ENCODE measurements at places on chromosomes 2 and 18.
A peak's percentile ranks its signal among the peaks of the same experiment; 100 is the strongest.

DNA sequence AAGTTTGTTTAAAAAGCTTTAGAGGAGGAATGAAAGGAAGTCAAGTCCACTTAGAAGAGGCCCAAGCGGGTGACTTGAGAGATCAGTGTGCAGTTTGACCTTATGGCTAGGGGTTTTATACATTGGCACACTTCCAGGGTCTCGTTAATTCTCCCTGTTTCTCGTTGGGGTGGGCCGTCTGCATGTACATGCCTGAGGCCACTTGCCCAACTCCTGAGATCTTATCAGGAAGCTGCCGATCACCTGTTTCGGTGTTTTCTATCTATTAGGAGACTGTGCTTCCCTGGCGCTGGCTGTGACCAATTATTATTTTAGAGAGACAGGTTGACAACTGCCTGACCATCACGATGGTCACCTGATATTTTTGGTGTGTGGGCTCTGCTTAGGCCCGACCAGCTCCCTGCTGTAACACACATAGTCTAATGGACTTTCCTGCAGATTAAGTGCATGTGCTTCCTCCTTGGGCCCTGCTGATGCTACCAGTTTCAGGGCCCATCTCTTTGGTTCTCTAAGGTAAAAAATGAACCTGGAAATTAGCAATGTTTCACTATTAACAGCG lies 31.0 kb upstream of the MSH6 start:
- no peak for DNase-seq

DNA sequence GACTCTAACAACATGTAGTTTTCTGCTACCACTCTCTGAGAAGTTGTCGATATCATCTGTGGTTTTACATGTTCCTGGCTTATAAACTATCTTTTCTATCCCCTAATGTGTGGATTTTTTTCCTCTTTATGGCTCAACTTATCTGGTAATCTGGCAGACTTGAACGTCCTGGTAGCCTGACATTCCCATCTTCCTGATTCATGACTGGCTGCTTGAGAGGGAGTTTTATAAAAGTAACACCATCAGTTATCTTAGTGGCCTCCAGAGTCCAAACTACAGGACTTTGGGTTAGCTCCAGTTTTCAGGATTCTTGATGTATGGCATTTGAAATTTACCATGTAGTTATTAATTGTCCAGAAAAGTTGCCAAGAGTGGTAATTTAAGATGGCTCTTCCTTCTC lies 174.0 kb upstream of the GULP1 start:
- no peak for DNase-seq

DNA sequence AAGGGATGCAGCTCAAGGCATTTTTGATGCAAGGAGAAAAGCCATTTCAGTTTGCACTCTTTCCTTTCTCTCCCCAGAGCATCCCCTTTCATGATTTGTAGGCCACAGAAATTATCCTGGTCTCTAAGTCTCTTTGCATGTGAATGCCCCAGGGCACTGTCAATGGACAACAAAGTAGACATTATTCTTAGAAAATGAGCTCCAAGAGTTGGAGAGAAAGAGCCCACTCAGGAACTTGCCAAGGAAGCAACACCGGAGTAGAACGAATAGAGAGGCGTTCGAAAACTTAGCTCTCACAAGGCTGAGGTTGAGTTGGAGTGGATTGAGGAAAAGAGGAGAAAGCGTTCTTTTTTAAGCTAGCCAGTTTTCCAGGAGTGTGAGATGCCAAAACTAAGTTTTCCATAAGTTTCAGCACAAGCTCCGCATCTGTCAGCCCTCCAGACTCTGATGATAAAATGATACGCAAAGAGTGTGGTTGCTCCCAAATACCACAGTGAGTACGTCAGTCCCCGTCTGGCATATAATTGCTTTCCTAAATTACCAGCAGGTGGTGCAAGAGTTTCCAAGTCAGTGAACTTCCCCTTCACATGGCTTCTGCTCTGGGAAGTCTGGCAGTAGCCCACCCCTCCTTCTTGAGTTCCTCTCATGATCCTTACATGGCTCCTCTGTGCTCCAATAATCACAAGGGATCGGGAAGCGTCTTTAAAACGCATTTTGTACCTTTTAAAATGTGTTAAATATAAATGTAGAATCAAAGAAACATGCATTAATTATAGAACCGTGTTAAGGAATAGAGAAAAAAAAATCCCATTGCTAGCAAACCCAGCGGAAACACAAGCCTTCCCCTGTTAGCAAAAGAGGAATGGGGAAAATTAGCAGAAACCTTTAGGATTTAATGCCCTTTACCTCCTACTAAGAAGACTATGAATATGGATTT lies 1060.6 kb upstream of the FANCL start:
- peak; percentile 35 for DNase-seq

DNA sequence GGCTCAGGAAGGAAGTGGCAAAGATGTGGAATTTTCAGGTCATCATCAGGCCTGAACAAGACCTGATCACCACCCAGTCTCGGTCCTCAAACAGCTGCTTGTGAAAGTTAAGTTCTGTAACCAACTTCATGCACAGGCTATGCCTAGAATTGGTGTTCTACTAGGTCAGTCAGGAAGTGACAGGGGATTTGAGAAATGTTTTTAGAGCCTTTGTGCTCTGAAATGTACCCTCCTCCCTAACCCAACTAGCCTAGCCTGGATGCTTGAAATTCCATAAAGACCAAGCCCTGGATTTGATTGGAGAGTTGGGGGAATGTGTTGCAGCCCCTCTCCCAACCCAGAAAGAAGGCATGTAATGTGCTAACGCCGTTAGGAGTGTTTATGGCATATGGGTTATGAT lies 63.3 kb downstream of the TGOLN2 start:
- DNase-seq = no peak

GRCh38 chr2:143284087-143284675 lies 155.0 kb downstream of the ARHGAP15 start:
- DNase-seq = peak; percentile 55

- no peak for DNase-seq
Observed at GRCh38 chr18:65750389-65751154, at the start of gene CDH7. TSS of gene CDH7 (plus strand) at chr18:65751012. CDS start at chr18:65762843, 11,831 bp downstream.

DNA sequence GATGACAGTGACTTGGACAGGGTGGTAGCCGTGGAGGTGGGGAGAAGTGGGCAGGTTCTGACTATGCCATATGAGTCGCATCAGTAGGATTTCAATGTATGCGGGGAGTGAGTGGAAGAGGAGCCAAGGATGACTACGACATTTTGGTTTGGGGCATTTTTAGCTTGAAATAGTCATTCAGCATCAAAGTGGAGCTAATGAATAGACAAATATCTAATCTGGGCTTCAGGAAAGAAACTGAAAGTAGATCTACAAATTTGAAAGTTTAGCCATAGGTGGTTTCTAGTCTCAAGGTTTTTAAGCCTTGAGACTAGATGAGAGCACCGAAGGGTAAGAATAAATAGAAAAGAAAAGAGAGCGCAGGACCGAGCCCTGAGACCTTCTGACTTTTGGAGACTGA lies 58.3 kb downstream of the FEZ2 start:
- DNase-seq = no peak

- DNase-seq = no peak
Observed at GRCh38 chr2:88808083-88808482, 116.6 kb downstream of the RPIA start.

DNA sequence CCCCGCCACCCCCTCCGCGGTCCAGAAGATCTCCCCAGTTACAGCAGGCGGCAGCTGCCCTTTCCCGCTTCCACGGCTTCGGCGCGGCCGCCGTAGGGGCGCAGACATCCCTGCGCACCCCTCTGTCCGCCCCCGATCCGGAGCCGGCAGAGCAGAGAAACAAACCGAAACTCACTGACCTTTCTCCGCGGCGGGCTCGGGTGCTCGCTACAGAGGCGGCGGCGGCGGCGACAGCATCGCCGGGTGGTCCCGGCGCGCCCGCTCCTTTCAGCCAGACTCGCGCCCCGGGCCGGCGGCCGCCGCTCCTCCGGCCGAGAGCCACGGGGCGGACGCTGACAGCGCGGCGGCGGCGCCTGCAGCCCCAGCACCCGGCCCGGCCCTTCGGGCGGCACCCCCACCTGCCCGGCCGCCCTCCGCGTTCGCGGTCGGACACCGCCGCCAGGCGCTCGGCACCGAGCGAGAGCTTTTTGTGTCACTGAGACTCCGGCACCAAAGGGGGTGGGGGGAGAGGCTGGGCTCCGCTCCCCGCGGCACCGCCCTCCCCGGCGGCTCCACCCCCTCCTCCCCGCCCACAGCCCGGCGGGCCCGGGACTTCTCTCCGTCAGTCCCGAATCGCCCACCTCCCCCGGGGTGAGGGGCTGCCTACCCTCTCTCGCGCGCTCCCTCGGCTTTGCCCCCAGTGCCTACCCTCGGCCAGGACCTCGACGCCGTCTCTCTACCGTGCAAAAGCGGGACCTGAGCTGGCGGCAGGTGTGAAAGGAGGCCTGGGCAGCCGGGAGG lies 1.4 kb upstream of the RNF152 start:
- peak; percentile 73 for DNase-seq

GRCh38 chr2:186919296-186919695 lies 70.3 kb upstream of the ZSWIM2 start:
- no peak for DNase-seq

- no peak for DNase-seq
Observed at GRCh38 chr2:69581774-69582581, 61.6 kb downstream of the AAK1 start.

DNA sequence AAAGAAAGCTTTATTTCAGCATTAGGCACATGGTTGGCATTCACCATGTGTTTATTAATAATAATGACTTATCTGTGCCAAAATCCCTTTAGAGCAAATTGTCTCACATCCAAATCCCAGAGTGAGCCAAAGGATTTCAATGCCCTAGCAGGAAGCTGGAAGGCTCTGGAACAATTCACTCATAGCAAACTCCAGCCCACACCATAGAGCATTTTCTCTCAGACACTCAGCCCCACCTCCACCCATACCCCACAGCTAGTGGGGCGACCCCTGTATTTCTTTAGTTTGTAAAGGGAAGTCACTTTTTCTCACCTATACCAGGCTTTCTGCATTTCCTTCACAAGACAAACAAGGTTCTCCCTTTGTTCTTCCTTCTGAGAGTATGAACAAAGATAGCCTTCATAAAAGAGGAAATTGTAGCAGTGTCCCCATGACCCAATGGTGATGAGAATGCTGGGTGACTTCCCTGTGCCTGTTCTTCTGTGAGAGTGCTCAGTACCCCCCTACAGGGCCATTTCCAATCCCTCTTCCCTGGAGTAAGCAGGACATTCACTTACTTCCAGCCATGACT lies 100.1 kb upstream of the APCDD1 start:
- DNase-seq = no peak

DNA sequence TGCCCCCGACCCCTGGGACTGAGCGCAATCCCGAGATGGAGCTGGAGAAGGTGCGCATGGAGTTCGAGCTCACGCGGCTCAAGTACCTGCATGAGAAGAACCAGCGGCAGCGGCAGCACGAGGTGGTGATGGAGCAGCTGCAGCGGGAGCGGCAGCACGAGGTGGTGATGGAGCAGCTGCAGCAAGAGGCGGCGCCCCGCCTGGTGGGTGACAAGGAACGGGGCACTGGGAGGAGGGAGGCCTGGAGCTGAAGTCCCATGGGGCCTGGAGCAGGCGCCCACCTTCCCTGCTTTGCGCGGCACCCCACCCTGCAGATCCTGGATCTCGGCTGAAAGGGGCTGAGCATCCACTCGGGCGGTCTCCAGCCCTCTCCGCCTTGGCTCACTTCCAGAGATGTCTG lies 1.2 kb downstream of the TMEM247 start:
- no peak for DNase-seq

Measured in CD4-positive, alpha-beta T cell treated with Interleukin-17A for 1 hour (primary cell).